A673 (cell line): ENCODE measurements at places on chromosomes 2 and 18. TPM values are rescaled to one million over a fixed set of nuclear protein-coding genes. Genes with fewer than 3 reads are reported as not detected.

The ERFE gene
- total RNA-seq, result 6.1 and 8.6 TPM in 2 replicates

The TMEM198 gene
- 4.6 and 7.6 TPM in 2 replicates for total RNA-seq

The KANSL1L gene
- 17.7 and 19.6 TPM in 2 replicates for total RNA-seq

The BOLL gene
- not detected in 2 replicates for total RNA-seq

The FER1L5 gene
- total RNA-seq, result 1.2 TPM in 2 replicates

The KCNG2 gene
- total RNA-seq, result not detected in 2 replicates

The INO80B gene
- total RNA-seq, result 29.9 and 34.9 TPM in 2 replicates

The PER2 gene
- 6.8 and 7.5 TPM in 2 replicates for total RNA-seq

The UGT1A4 gene
- total RNA-seq, result 0.11 TPM in 1 of 2 replicates, not detected in the other

The RESP18 gene
- total RNA-seq, result not detected in 2 replicates

The DTNA gene
- total RNA-seq, result 18.6 and 20.0 TPM in 2 replicates

The CTNNA2 gene
- not detected in 2 replicates for total RNA-seq

The TFCP2L1 gene
- total RNA-seq, result 0.04 TPM in 1 of 2 replicates, not detected in the other

The ESCO1 gene
- total RNA-seq, result 14.9 and 16.5 TPM in 2 replicates

The CABLES1 gene
- 7.1 and 7.2 TPM in 2 replicates for total RNA-seq

The CCDC74A gene
- 7.0 and 11.0 TPM in 2 replicates for total RNA-seq

The CYP1B1 gene
- 0.92 and 3.0 TPM in 2 replicates for total RNA-seq
